ENCODE measurements at places on chromosomes 7 and 10.

GRCh38 chr10:28679581-28680357, 2.4 kb downstream of the BAMBI start:
- DNase-seq, result no peak

GRCh38 chr7:31735991-31736982, 49.3 kb downstream of the PPP1R17 start:
- DNase-seq, result no peak

DNA sequence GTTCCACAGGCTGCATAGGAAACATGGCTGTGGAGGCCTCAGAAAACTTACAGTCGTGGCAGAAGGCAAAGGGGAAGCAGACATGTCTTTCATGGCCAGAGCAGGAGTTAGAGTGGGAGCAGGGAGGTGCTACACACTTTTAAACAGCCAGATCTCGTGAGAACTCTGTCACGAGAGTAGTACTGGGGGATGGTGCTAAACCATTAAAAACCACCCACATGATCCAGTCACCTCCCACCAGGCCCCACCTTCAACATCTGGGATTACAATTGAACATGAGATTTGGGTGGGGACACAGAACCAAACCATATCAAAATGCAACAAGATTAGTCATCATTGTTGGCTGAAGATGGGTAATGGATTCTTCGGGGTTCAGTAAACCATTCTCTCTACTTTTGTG, 65.4 kb upstream of the PDCD4 start:
- DNase-seq, result no peak

- DNase-seq, result no peak
Measured at GRCh38 chr7:130903358-130903974, 169.5 kb upstream of the KLF14 start.

DNA sequence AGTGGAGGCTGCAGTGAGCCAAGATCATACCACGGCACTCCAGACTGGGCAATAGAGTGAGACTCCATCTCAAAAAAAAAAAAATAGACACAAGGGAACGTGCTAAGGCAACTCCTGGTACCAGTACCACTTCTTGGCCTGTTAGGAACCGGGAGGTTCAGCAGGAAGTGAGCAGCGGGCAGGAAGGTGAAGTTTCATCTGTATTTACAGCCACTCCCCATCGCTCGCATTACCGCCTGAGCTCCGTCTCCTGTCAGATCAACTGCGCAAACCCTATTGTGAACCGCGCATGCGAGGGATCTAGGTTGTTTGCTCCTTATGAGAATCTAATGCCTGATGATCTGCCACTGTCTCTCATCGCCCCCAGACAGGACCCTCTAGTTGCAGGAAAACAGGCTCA, 69.9 kb upstream of the FOXK1 start:
- no peak for DNase-seq

DNA sequence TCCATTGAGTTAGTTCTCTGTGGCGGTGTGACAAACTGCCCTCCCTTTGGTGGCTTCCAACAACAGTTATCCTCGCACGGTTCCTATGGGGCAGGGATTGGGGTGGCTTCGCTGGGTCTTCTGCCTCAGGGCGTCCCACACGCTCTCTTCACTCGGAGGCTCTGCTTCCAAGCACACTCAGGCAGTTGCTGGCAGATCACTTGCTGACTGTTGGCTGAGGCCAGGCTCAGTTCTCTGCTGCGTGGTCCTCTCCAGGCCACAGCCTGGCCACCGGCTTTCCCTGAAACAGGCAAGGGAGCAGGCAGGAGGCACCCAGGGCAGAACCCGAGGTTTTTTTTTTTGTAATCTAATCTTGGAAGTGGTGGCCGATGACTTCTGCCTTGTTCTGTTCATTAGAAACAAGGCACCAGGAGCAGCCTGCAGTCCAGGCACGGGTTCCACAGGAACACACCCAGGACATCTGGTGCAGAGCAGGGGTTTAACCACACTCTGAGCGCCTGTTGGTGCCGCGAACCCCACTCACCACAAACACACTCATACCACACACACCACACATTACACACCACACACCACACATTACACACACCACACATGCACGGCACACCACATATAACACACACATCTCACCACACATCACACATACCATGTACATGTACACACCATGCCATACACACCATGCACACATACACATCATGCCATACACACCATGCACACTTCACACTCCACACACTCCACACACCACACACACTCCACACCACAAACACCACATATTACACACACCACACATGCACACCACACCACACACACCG, 112.2 kb downstream of the PTPN20 start:
- DNase-seq, result no peak

GRCh38 chr10:32388258-32389027, 41.5 kb upstream of the EPC1 start:
- no peak for DNase-seq

All from activated naive CD4-positive, alpha-beta T cell (primary cell).